ENCODE measurements at places on chromosomes 4 and X.

DNA sequence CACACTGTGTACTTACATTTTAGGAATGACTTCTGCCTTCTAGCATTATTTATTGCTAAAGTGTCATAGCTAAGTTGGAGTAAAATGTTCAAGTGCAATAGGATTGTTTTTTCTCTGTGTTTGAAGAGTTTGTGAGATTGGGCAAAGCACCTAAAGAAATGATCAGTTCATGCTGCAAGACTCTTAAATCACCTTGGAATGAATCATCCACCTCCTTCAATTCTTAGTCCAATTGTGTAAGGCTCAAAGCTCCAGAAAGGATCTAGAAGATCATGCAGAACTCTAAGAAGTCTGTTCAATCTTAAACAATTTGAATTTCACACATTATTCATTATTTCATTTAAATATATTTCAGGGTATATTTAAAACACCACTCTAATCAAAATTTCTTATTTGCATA lies 137.1 kb downstream of the AMELX start:
- DNase-seq, result no peak

- DNase-seq, result no peak
These were observed 8.7 kb downstream of the RHOH start for GRCh38 chr4:40205259-40206198.

DNA sequence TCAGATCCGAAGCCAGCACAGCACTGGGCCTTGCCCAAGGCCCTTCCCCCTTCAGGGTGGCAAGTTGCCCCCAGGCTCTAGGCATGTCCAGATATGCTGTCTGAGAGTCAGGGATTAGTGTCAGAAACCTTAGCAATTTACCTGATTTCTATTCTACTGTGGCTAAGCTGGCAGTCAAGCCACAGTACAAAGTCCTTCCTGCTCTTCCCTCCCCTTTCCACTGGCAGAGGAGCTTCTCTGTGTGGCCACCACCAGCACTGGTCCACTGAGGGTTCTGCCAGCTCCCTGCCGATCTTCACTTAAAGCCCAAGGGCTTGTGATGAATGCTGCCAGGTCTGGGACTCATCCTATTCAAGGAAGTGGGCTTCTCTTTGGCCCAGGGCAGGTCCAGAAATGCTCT lies 324.5 kb upstream of the RPS6KA3 start:
- no peak for DNase-seq

DNA sequence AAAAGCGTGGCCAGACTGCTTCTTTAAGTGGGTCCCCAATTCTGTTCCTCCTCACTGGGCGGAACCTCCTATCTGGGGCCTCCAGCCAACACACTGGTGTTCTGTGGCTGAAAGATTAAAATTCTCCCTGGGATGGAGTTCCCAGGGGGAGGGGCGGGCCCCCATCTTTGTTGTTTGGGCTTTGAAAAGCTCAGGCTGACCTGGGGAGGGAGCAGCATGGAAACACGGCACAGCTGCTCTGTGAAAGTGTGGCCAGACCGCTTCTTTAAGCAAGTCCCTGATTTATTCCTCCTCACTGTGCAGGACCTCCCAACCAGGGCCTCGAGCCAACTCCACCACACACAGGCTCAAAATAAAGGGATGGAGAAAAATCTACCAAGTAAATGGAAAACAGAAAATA lies 219.5 kb downstream of the TMEM47 start:
- DNase-seq, result no peak

- DNase-seq, result no peak
These were observed 297.5 kb upstream of the KLF3 start for GRCh38 chr4:38366456-38366855.

DNA sequence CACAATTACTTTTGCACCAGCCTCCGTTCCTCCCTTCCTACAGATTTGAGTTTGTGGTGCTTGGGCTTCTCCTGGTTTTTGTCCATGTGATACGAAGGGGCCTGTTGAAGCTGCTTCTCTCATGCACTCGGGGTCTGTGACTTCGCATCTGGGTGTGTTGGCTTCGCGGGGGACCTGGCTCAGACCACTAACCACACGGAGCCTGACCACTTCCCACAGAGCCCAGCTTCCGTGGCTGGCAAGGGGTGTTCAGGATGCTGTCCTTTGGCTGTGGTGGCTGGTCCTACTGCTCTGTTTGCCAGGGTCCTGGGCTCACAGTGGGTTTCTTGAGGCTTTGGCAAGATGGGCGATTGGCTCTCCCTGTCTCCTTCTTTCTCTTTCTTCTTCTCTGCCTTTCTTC lies 19.8 kb upstream of the XG start:
- DNase-seq, result no peak

DNA sequence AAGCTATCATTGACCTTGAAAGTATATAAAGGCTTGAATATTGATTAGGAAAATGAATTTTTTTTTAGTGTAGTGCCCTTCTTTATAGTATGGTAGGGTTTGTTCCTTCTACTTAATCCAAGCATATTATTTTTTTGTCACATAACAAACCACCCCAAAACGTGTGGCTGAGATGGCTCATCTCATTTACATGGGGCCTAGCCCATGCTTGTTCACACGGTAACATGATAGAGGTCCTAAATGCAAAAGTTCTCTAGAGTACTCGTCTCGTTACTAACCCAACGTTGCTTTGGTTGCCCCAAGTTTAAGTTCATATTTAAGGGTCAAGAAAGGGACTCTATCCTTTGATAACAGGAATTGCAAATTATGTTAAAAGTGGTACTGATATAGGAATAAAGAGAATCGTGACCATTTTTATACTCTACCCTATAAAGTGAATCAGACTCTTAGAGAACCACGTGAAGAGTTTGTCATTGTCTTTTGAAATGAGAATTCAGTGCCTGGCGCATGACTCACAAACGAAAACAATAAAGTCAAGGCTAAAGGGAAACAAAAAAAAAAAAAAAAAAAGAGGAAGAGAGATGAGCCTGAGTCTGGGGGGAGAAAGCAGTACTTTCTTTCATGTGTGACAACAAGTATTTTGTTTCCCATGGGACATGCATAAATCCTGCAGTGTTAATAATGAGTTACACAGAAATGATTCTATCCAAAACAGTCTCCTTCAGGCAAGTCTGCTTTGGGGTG lies 402.8 kb upstream of the NWD2 start:
- DNase-seq, result no peak

- no peak for DNase-seq
These were observed 55.4 kb upstream of the TBC1D14 start for GRCh38 chr4:6854098-6854744.

- DNase-seq, result peak; percentile 7
These were observed 9.9 kb upstream of the ANAPC4 start for GRCh38 chr4:25367004-25367621.

GRCh38 chr4:5956285-5957021 lies 61.8 kb downstream of the C4orf50 start:
- DNase-seq, result peak; percentile 96

- no peak for DNase-seq
These were observed 43.2 kb downstream of the LRBA start for GRCh38 chr4:150971901-150972300.

DNA sequence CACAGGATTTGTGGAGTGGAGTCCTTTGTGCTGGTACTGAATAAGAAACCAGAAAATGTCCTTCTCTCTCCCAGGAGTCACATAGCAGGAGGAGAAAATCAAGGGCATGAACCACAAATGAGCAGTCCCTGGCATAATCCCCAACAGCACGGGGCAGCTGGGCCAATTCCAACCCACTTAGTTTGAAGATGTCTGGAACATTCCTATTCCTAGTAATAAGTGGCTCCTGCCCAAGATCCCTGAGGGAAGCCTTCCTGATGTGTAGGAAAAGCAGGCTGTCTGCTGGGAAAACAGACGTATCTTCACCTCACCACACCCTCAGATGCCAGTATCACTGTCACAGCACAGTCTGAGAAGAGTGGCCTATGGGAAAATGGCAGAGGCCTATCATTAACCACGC lies 182.8 kb upstream of the MAP3K15 start:
- DNase-seq, result no peak

- DNase-seq, result no peak
These were observed 93.2 kb upstream of the FAM47B start for GRCh38 chrX:34849371-34849770.

- DNase-seq, result no peak
These were observed 12.4 kb upstream of the TMPRSS11E start for GRCh38 chr4:68434836-68435235.

DNA sequence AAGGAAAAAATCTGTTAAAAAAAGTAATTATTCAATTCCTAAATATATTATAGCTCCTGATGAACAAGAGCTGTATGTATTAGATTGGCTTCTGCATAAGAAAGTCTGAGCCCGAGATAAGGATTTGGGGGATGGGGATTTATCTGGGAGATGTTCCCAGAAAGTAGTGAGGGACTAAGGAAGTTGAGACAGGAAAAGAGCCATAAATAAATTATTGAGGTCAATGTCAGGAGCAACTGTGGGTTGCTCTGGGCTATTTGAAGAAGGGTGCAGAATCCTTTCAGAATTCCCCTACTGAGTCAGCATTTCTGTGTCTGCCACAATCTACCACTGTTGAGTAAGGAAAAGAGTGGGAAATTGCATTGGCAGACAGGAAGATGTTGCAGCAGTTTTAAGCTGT lies 3.1 kb upstream of the TDO2 start:
- no peak for DNase-seq

DNA sequence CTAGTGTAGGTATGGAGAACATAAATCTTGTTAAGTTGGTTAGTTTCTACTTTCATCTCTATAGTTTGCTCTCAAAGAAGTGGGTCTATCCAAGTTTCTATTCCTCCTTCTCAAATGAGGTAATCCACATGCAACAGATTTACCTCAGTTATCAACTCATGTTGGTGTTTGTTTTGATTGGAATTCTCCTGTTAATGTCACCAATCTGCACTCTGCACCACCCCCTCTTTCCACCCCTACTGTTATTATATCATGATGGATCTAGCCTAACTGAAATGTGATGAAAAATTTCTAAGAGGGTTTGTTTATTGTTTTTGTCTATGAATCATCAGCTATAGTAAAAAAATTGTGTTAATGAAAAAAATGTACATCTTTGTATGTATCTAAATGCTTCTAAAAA lies 66.1 kb downstream of the AGTR2 start:
- no peak for DNase-seq

DNA sequence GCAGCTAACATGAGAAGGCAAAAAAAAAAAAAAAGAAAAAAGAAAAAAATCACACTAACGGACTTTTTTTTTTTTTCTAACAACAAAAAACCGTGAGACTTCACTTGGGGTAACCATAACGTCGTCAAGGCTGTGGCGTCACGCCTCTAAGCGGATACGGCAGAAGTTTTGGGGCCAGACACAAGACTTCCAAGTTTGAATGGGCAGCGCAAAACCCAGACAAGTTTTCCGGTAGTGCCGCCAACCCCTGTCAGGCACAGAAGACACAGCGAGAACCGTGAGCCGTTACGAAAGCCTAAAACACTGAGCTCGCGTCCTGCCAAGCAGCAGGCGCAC lies 556 bp upstream of the SMARCA5 start:
- DNase-seq, result no peak
